ENCODE measurements at places on chromosomes 6 and 20. TPM values are rescaled to one million over a fixed set of nuclear protein-coding genes. Genes with fewer than 3 reads are reported as not detected.

RIMS4 gene
- 0.44 TPM for total RNA-seq

IMPG1 gene
- total RNA-seq, result not detected

TBXT gene
- total RNA-seq, result not detected

EDN1 gene
- total RNA-seq, result 15.9 TPM

MUCL3 gene
- total RNA-seq, result not detected

KCNK17 gene
- not detected for total RNA-seq

ENPP4 gene
- 17.0 TPM for total RNA-seq

RSPO4 gene
- 0.22 TPM for total RNA-seq

BACH2 gene
- total RNA-seq, result 3.4 TPM

RAD21L1 gene
- not detected for total RNA-seq

DHX16 gene
- total RNA-seq, result 34.5 TPM

GNRH2 gene
- not detected for total RNA-seq

SLC22A2 gene
- total RNA-seq, result not detected

NFYA gene
- total RNA-seq, result 27.7 TPM
